ENCODE measurements at places on chromosomes 7 and 10.
A peak's percentile ranks its signal among the peaks of the same experiment; 100 is the strongest.

- no peak for DNase-seq
These were observed 76.3 kb downstream of the GLCCI1 start for GRCh38 chr7:8044761-8045430.

GRCh38 chr10:23505797-23506465, 67.1 kb downstream of the OTUD1 start:
- DNase-seq = no peak

- DNase-seq = no peak
These were observed 37.3 kb downstream of the TMEM60 start for GRCh38 chr7:77760809-77761453.

GRCh38 chr7:50166997-50167965, 74.2 kb upstream of the ZPBP start:
- no peak for DNase-seq

DNA sequence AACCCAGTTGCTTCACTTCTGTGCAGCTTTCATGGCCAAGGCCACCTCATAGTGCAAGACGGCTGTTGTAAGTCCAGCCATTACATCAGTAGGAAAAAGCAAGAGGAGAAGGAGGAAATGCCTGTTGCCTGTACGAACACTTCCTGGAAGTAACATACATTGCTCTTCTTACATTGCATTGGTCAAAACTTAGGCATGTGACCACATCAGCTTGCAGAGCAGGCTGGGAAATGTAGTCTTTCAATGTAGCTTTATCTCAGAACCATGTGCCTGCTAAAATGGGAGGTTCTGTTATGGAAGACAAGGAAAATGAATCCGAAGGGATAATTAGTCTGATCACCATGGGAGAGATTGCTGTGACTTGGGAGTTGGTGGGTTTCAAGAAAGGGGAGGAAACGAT, 4.3 kb downstream of the SLC29A3 start:
- no peak for DNase-seq

DNA sequence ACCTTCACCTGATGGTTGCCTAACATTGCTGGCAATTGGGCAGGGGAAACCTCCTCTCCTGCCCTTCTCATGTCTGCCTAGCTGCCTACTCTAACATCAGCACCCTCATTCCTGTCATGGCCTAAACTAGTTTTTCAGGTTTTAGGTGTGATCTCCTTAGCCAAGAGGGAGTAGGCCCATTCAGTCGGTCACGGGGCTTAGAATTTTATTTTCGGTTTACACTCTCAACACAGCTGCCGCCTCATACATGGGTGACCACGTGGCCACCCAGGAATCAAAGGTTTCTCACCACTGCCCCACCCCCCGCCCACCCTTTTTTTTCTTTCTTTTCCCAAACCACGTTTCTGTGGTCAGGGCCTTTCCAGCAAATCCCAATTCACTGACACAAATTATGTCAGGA, 97.2 kb downstream of the RALA start:
- no peak for DNase-seq

DNA sequence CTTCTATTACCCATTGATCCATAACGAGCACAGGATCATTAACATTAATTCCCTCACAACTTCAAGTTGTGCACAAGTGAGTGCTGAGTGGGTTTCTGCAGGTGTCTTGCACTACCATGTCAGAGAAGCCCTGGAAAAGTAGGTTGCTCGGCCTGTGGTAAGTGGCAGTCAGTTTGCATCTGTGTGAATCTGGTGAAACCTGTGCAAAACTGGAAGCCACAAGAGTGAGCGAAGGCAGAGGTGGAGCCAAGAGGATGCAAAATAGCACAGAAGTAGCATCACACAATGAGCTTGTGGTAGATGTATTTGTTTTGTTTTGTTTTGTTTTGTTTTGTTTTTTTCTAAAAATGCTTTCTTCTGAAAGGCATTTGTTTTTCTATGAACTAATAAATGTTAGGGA, 181.5 kb downstream of the THSD7A start:
- DNase-seq = no peak

- DNase-seq = peak; percentile 99
These were observed 64.0 kb downstream of the RASGEF1A start for GRCh38 chr10:43202657-43203447.

GRCh38 chr10:122044713-122045112, 55.8 kb downstream of the TACC2 start:
- DNase-seq = no peak

DNA sequence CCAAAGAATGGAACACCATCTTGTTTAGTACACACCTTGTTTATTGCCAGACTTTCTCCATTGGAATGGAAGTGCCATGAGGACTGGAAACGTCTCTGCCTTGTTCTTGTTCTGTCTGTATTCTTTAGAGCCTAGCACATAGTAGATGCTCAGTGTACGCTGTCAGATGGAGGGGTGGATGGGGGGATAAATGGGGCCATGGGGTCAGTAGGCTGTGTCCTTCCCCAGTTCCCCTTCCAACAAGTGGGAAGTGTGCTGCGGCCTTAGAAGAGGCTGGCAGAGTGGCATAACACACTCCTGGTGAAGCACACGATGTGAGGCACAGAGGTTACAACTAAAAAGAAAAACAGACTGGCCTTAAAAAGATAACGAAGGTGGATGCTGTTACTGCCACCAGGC, 61.9 kb downstream of the TMEM209 start:
- no peak for DNase-seq

Measured in H9 (cell line).